ENCODE measurements at places on chromosomes 7 and 10. TPM values are rescaled to one million over a fixed set of nuclear protein-coding genes. Genes with fewer than 3 reads are reported as not detected.
A peak's percentile ranks its signal among the peaks of the same experiment; 100 is the strongest.

DNA sequence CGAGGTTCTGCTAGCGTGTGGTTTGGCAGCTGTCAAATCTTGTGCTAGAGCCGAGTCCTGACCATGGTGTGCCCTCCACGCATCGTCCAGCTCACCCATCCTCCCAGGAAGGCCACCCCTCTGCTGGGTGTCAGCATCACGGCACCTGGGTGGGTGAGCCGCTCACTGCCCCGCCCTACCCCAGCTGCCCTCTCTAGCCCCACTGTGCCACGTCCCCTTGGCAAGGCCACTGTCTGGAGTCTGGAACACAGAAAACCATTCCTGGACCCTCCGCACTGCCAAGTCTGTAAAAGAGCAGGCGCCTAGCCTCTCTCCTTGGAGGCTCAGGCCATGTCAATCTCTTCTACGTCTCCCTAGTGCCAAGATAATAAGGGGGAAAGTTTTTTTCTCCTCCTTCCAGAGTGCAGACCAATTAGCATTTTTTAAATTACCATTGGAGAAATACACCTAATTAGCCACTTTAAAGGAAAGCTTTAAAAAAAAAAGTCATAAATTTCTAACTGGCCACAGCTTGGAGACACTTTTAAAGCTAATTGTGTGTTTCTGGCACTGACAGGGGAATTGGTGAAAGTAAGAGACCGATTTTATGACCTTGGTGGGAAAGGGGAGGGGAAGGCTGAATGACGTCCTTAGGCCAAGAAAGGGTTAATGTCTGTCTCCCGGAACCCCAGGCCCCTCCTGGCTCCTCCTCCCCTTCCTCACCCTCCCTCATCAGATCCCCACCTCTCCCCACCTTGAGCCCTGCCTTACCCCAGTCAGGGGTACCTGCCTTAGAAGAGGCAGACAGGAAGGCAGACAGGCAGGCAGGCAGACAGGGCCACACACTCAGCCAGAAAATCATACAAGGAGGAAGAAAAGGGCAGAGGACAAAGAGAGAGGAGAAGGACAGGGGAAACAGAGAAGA, 151.2 kb downstream of the PLXNA4 start:
- H3K4me3 ChIP-seq: no peak overlapping the region
- DNase-seq: no peak
- no peak overlapping the region for H3K27ac ChIP-seq
- H3K4me1 ChIP-seq: no peaks in the 10 kb centered on the region

- DNase-seq: no peak
- H3K36me3 ChIP-seq: no peaks in the 10 kb centered on the region
- H3K27me3 ChIP-seq: no peaks in the 10 kb centered on the region
- no peak overlapping the region for H3K4me3 ChIP-seq
- H3K27ac ChIP-seq: no peak overlapping the region
Measured at GRCh38 chr7:50761713-50762112, 21.0 kb downstream of the GRB10 start.

SPOCK2 gene
- not detected for total RNA-seq

PILRA gene
- total RNA-seq: not detected

GRCh38 chr7:92639966-92640365, 49.8 kb upstream of the FAM133B start:
- H3K27ac ChIP-seq: no peak overlapping the region
- DNase-seq: no peak
- no peaks in the 10 kb centered on the region for H3K27me3 ChIP-seq
- H3K4me1 ChIP-seq: peaks cover 15% of the 10 kb centered on the region

RARRES2 gene
- total RNA-seq: not detected

DNA sequence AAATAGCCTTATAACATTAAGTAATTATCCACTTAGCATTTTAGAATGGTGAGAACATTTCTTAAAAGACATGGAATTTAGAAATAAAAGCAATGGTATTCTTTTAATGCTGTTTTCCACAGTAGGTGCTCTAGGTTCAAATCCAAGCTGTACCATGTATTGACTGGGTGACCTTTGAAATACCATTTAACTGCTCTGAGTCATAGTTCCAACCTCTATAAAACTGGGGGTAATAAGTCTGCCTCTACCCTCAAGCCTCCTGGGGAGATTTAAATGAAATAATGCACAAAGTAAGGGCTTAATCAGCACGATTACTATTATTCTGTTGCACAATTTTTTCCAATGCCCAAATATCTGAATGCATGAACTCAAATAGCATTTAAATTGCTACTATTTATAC, 236.4 kb upstream of the CCDC6 start:
- H3K27me3 ChIP-seq: no peaks in the 10 kb centered on the region
- DNase-seq: no peak
- H3K4me1 ChIP-seq: peaks cover 6% of the 10 kb centered on the region
- H3K27ac ChIP-seq: no peak overlapping the region
- H3K36me3 ChIP-seq: no peaks in the 10 kb centered on the region

DNA sequence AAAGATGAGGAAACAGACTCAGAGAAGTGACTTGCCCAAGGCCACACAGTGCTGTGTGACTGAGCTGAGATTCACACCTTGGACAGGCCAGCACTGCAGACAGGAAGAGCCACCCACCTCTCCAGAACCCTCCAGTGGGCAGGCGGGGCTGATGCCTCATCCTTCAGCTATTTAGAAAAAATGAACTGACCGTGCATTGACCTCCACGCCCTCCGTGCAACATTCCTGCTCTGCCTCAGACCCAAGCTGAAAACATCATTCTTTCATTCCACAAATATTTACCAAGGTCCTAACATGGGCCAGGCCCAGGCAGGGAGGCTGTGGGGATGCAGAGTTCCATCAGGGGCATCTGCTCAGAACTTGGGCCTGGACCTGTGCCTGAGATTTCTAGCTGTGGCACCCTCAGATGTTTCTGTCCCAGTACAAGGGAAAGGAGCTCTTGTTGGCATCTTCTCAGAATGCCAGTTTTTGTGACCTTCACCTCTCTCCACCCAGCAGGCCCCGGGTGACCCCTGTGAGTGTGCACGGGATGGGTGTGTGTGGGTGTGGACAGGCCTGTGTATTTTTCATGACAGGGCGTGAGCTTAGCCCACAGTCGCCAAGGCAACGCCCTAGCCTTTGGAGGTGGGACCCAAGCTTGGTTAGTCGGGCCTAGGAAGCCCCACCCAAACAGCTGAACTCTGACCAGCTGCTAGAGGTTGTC, 6.5 kb downstream of the VSIR start:
- H3K36me3 ChIP-seq: no peaks in the 10 kb centered on the region
- no peaks in the 10 kb centered on the region for H3K27me3 ChIP-seq
- DNase-seq: peak; percentile 95
- peak overlapping the region; percentile 83 for H3K27ac ChIP-seq

FAM25A gene
- total RNA-seq: not detected

DNA sequence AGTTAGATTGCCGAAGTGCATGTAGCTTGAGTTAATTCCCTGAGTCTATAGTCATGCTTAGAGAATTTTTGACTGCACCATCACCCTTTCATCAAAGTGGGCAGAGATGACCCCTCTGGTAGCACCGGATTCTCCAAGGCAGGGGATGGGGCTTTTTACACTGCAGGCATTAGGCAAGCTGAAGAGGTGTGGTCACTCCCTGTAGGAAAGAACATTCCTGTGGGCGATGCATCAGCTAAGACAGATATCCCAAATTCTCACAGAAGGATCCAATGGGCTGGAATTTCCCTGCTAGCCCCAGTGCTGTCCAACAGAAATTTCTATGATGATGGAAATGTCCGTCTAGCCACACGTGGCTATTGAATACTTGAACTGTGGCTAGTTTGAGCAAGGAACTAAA, 118.2 kb downstream of the ADAM12 start:
- no peak overlapping the region for H3K27ac ChIP-seq
- H3K4me1 ChIP-seq: no peaks in the 10 kb centered on the region
- H3K27me3 ChIP-seq: no peaks in the 10 kb centered on the region
- DNase-seq: peak; percentile 84

DNA sequence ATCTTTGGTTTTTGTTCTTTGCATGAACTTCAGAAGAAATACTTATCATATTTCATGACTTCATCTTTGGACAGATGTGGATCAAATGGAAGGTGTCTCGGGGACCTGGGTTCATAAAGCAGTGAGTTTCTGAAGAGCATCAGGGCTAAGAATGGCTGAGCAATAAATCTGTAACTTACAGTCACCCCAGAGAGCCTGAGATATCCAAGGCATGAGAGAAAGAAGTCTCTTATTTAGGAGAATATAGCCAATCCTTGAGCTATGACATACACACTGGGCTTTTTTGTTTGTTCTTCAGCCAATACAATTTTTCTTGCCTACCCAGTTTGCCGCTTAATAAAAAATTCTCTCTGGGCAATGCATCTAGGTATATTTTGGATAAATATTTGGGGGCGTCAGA, 252.6 kb upstream of the INHBA start:
- DNase-seq: no peak
- H3K4me1 ChIP-seq: peaks cover 15% of the 10 kb centered on the region
- no peaks in the 10 kb centered on the region for H3K36me3 ChIP-seq
- H3K27me3 ChIP-seq: no peaks in the 10 kb centered on the region

DNA sequence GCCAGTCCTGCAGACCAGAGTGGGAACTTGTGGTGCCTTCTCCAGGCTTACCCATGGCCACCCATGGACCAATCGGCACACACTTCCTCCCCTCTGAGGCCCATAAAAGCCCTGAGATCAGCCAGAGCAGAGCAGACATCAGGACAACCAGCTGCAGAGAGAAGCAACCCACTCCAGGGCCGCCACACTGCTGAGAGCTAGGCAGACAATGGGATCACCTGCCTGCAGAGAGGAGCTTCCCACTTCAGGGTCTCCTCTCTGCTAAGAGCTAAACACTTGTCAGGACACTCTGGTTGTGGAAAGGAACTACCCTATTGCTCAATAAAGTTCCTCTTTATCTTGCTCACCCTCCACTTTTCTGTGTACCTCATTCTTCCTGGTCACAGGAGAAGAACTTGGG, 34.0 kb downstream of the C7orf25 start:
- peaks cover 9% of the 10 kb centered on the region for H3K27me3 ChIP-seq
- H3K27ac ChIP-seq: no peak overlapping the region
- DNase-seq: no peak
- H3K4me1 ChIP-seq: peaks cover 3% of the 10 kb centered on the region

DNA sequence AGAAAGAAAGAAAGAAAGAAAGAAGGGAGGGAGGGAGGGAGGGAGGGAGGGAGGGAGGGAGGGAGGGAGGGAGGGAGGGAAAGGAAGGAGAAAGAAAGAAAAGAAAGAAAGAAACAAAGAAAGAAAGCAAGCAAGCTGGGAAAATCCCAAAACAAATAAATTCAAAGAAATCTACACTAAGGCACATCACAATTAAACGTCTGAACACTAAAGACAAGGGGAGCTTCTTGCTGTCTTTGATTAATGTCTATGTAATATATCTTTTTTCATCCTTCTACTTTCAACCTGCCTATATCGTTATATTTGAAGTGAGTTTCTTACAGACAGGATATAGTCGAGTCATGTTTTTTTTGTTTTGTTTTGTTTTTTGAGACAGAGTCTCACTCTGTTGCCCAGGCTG, 28.3 kb upstream of the EBF3 start:
- no peaks in the 10 kb centered on the region for H3K27me3 ChIP-seq
- no peaks in the 10 kb centered on the region for H3K36me3 ChIP-seq
- H3K27ac ChIP-seq: no peak overlapping the region
- no peak for DNase-seq

LIPJ gene
- not detected for total RNA-seq

DNA sequence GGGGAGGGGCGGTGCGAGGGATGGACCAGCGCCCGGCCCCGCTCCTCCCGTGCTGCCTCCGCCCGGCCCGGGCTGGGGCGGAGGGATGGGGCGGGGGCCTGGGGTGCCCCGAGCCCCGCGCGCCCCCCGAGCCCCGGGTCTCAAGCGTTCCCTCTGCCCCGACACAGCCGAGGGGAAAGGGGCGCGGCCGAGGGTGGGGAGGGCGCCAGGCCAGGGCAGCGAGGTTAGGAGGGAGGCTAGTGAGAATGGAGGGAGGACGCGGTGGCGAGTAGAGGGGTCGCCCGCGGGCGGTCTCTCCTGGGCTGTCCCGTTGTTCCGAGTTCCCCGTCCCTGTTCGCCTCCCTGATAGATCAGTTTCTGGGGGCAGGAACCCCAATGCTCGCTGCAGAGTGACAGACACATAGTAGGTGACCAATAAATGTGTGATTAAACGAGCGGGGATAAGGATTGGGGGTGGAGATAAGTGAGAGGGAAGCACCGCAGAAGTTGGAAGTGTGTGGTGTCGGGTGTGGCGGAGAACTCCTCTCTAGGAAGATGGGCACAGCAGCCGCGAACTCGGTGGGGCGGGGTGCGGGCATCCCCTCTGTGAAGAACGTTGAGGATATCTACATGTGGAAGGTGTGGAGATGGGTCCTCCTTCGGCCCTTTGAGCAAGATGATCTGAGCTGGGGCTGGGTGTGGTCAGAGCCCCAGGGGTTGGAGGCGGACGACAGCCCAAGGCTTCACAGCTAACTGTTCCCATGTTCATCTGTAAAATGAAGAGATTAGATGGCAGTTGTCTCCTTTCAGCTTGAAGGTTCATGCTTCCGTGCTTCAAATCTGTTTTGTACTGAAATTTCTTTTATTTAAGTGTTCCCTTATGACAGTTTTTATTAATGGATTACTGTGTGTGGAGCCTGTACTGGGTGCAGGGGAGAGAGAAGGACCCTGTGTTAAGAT, 580 bp downstream of the ZNF775 start:
- peak overlapping the region; percentile 93 for H3K4me3 ChIP-seq
- peak overlapping the region; percentile 77 for H3K27ac ChIP-seq
- DNase-seq: no peak
- no peaks in the 10 kb centered on the region for H3K36me3 ChIP-seq
- no peaks in the 10 kb centered on the region for H3K27me3 ChIP-seq

HMX3 gene
- not detected for total RNA-seq

GRCh38 chr10:108561649-108562048, 1361.7 kb downstream of the XPNPEP1 start:
- no peak overlapping the region for H3K27ac ChIP-seq
- H3K4me3 ChIP-seq: no peak overlapping the region
- H3K36me3 ChIP-seq: no peaks in the 10 kb centered on the region
- no peak for DNase-seq
- no peaks in the 10 kb centered on the region for H3K4me1 ChIP-seq

DNA sequence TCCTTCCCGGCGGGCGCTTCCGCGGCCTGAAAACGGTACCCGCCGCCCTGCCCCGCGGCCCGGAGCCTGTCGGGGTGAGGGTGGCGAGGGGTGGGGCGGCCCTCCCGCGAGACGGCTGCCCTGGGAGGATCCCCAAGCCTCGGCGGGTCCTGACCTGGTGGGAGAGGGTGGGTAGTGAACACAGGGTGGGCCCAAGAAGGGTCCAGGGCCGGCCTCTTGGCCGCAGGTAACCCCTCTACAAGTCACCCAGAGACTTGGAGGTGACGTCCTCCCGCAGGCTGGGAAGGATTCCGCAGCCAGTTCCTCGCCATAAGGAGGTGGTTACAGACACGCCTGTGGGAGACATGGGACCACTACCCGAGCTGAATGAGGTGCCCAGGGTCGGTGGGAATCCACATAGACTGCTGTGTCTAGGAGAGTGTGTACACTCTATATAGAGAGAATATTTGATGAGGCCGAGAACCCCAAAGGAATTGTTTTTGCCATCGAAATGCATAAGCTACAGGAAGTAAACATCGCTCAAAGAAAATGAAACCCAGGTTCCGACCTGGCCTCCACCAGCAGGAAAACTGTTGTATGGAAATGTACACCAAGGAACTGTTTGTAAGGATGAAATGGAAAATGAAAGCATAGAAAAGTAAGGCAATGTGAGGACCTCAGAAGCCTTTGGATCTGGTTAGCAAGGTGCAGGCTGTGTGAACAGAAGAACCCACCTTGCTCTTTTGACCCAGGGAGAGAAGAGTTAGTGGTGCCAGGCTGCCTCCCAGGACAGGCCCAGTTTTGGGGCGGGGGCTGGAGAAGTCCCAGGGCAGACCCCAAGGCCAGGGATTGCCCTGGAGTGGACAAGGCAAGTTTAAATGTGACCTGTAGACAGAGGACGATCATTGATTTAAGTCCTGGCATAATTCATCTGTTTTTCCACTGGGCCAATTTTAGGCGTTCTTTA, 659 bp downstream of the OPTN start:
- H3K36me3 ChIP-seq: peaks cover 5% of the 10 kb centered on the region
- peak overlapping the region; percentile 93 for H3K27ac ChIP-seq
- H3K4me3 ChIP-seq: peak overlapping the region; percentile 73
